Choroid plexus epithelial cell (primary cell): ENCODE measurements at places on chromosomes 2 and 18.

GRCh38 chr18:55420665-55421307 lies 167.2 kb downstream of the TCF4 start:
- no peak for DNase-seq

DNA sequence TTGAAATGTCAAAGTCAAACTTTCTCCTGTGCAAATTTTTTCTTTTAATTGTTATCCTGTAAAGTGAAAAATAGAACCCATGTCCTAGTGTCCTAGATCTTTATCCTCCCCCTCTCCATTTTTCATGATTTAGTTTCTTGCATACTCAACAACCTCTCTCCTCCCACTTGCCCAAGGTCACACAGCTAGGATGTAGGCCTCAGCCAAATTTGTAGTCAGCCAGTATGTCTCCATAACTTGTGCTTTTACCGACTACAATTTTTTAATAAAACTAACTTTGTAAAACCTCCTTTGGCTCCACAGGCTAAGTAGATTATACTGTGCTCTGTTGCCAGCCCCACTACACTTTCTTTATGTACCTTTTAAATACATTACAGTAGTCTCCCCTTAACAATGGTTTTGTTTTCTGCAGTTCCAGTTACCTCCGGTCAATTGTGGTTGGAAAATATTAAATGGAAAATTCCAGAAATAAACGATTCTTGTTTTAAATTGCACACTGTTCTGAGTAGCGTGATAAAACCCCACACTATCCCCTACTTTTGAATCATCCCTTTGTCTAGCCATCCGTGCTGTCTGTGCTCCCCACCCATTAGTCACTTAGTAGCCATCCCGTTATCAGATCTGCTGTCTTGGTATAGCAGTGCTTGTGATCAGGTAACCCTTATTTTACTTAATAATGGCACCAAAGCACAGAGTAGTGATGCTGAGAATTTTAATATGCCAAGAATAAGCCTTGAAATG lies 22.8 kb downstream of the GULP1 start:
- DNase-seq: peak; percentile 37

GRCh38 chr18:923144-923866 lies 18.6 kb downstream of the ADCYAP1 start:
- no peak for DNase-seq

- DNase-seq: no peak
These were observed 30.7 kb upstream of the LGALSL start for GRCh38 chr2:64423303-64423702.
